ENCODE measurements at places on chromosomes 16 and 17. TPM values are rescaled to one million over a fixed set of nuclear protein-coding genes. Genes with fewer than 3 reads are reported as not detected.

The IL34 gene
- 16.9 TPM for polyA plus RNA-seq

The PTX4 gene
- polyA plus RNA-seq = 0.19 TPM

The CD300LF gene
- polyA plus RNA-seq = 2.2 TPM

The EPX gene
- polyA plus RNA-seq = 0.24 TPM

The HOXB4 gene
- 5.9 TPM for polyA plus RNA-seq

DNA sequence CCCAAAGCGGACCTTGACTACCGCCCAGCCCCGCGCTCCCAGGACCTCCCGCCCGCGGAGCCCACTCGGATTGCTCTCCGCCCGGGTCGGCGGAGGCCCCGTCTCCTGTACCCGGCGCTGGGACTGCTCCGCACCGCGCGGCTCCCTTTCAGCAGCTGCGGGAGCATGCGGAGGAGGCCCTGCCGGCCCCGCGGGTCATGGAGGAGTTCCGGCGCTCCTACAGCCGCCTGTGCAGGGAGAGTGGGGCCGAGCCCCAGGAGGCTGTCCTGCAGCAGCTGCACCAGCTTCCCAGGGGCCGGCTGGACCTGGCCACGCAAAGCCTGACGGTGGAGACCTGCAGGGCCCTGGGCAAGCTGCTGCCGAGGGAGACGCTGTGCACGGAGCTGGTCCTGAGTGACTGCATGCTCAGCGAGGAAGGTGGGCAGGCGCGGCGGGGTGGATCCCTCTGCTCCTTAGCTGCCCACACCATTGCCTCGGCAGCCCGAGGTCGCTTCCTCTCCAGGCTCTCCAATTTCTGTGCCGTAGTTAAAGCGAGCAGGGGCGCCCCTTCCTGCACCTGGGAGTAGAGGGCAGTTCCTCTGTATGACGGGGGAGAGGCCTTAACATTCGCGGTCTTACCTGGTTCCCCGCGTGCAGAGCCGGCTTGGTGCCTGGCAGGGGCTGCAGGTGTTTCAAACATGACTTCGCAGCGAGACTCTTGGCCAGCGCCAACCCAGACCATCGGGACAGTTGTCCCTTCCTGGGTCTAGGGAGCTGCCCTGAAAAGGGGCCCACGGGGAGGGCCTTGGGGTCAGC is 539 bp downstream of the LRRC45 start:
- no peak for DNase-seq

DNA sequence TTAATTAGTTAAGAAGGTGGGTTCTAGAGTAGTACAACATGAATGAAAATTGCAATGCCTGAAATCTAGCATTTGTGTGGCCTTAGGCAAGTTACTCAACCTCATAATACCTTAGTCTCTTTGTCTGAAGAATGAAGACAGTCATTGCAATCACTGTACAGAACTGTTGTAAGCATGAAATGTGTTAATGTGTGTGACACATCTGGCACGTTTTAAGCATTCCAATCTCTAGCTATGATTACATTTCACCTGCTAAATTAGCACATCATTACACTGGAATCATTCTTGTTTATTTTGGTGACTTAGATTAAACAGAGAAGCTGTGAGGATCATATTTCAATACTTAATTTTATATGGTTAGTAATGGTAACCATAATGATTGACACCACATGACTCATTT is 629.7 kb upstream of the KIF2B start:
- no peak for DNase-seq

The KRTAP9-2 gene
- not detected for polyA plus RNA-seq

DNA sequence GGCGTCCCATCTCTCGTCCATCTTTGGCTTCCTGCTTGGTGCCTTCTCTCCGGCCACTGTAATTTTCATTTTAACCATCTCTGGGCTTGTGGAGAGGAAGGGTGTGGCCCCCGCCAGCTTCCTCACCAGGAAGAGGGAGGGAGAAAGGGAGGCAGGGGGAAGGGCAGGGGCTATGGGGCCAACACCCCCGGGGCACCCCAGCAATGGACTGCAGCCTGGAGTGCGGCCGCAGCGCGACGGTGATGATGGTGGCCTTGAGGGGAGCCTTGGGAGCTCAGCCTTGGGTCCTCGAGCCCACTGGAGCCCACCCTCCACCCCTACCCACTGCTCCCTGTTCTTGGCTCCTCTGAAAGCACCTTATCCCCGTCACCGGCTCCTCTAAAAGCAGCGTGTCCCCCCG is 9.5 kb downstream of the METRNL start:
- DNase-seq = no peak

DNA sequence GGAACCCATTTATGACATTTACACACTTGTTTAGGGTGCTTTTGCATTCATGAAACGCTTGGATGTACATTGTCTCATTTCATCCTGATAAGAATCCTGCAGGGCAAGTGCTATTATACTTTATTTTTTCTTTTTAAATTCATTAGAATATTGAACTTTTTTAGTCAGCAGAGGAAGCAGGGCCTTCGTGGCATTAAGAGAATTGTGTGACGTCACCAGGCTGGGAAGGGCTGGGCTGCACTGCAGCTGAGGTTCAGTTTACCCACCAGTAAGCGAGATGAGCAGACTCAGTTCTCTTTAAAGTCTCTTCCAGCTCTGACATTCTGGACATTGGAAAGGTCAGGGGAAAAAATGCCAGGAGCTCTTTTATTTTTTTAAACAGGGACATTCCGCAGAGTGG is 159.0 kb downstream of the MRM1 start:
- DNase-seq = no peak

GRCh38 chr17:82267575-82268379 is 5.7 kb downstream of the CSNK1D start:
- peak; percentile 95 for DNase-seq

DNA sequence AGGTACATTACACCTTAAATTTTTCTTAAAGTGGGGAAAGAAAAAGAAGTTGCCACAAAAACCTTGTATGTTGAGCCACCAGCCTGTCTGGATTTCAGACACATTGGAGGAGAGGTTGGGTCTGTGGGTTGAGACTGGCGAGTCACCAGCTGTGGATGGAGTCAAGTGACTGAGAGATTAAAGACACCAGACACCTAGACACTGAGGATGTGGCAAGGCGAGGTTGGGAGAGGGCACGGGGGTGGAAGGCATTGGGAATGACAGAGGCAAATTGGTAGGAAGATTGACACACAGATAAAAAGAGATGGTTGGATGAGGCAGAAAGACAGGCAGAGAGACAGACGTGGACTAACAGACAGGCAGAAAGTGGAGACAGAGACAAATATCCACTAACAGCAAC is 49.6 kb downstream of the KCNJ12 start:
- DNase-seq = no peak

DNA sequence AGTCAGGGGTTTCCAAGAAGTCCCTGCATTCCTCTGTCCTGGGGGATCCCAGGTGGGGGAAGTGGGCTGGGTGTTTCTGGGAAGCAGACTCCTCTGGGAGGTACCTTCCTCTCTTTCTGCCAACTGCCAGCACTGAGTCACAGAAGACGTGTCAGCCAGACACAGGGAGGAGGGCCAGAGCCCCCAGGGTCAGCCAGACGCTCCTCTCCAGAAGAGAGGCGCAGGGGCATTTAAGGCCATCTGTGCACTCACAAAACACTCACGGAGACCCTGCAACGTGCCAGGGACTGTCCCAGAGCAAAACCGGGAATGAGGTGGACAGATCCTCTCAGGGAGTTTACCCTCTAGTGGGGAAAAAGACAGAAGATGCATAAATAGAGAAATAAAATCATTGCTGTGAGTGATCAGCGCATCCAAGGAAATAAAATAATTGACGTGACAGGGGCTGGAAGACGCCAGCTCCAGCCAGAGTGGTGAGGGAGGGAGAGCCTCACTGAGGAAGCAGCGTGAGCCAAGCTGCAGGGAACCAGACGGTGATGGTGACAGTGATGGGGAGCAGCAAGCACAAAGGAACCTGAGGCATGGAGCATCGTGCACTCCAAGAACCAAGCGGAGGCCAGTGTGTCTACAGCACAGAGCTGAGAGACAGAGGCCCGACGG is 105.4 kb downstream of the ZNF423 start:
- DNase-seq = no peak

The DNAH3 gene
- 0.16 TPM for polyA plus RNA-seq

DNA sequence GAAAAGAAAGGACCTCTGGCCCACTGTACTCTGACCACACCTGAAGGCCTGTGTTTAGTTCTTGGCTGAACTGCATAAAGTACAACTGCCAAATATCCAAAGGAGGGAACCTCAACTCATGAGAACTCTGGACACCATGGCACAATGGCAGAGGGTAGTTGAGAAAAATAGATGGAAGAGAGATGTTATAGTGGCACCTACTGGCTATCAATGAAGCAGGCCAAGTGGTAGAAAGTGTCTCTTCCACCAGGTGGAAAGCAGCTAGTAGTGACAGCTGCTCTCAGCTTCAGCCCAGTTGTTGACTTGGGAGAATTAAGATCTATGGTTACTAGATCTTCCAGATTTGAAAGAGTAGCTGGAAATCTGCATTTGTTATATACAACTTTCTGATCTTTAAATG is 3.2 kb downstream of the MED31 start:
- no peak for DNase-seq

- no peak for DNase-seq
Observed at GRCh38 chr17:58096892-58097291, 13.7 kb downstream of the DYNLL2 start.

GRCh38 chr17:75319904-75320691 is 30.9 kb upstream of the SLC25A19 start:
- no peak for DNase-seq

DNA sequence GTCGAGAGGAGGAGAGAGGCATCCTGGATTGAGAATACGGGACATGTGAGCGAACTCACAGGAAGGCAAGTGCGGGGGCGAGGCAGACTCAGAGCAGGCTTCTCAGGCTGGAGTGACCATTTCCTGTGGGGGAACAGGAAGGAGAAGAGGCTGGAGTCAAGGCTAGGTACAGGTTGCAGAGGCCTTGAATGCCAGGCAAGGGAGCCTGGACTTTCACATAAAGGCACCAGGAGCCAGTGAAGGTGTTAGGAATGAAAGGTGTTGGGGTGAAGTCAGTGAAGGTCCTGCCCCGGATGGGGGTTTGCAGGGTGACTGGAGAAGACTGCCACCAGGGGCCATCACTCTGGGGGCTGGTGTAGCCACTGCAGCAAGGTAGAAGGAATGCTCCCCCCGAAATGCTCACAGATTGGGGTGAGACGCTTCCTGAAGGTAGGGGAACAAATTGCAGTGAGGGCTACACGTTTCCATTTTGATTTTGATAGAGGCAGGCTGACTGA is 5.3 kb upstream of the GPRC5C start:
- peak; percentile 28 for DNase-seq

DNA sequence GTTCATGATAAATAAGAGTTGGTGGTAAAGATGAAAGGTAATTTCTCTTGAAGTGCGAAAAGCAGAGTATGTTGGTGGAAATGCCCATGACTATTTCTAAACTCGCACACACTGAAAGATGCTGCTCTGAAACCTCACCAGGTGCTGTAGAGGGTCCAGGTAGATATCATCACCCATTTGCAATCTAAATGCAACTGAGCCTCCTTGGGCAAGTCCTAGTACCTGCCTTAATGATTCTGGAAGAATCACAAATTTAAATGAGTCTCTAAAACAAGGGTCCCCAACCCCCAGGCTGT is 5.9 kb upstream of the MMD start:
- DNase-seq = no peak

DNA sequence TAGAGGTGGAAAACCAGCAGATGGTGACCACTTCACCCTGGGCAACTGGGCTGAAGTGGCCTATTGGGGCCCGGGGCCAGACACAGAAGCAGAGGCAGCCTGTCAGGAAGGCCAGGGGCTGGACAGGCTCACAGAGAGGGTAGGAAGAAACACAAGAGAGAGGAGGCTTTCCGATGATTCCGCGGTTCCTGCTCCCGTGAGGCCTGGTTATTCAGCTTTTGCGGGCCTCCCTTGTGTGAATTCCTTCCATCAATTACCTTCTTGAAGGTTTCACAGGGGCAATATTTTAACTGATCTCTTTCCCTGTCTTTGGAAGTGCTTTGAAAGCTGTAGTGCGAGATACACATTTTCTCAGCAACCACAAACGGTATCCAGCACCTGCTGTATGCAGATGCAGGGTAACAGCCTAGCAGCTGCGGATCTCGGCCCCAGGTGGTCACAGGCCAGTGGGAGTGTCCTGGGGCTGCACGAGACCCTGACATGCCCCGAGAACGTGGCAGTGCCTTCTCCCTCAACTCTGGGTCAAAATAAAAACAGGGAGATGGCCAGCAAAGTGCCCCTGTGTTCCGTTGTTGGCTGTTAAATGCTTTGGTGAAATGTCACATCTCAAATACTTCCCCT is 11.6 kb upstream of the CMIP start:
- no peak for DNase-seq

The SLC38A8 gene
- 0.12 TPM for polyA plus RNA-seq

The TUBB3 gene
- polyA plus RNA-seq = 60.9 TPM

GRCh38 chr17:5854871-5855554 is 215.2 kb upstream of the WSCD1 start:
- DNase-seq = no peak

DNA sequence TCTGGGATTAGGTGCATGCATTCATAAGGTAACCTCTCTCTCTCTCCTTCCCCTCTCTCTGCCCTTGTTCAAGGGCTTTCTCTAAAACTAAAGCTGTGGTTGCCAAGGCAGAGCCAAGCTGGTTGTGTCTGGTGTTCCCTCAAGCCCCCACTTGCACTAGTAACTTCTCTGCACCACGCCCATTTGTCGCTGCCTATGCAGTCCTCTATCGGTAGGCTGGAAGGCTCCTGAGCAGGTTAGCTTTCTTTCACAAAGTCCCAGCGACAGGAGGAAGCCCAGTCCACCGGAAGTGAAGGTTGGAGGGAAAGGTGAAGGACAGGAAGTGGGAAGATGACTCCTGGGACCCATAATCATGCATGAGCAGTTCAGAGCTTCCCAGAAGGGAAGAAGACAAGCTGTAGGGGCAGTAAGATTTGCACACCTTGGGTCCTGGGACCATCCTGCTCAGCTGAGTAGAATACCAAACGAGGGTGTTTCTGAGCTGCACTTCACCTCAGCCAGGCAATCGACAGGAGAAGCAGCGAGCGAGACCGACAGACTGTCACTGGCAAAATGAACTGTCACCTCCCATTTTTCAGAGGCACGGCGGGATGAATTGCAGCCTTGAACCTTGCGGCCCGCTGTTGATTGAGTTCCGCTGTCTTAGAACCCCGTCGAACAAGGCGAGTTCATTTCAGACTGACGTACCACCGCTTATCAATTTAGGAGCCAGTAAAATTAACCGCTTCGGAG is 14.7 kb upstream of the SKAP1 start:
- no peak for DNase-seq

- DNase-seq = no peak
Observed at GRCh38 chr16:50500171-50500874, 47.9 kb upstream of the NKD1 start.

GRCh38 chr16:12584488-12585233 is 219.0 kb downstream of the CPPED1 start:
- no peak for DNase-seq

The NPIPB6 gene
- polyA plus RNA-seq = 1.8 TPM

GRCh38 chr17:378068-378467 is 25.5 kb upstream of the RPH3AL start:
- no peak for DNase-seq

The ABCC12 gene
- not detected for polyA plus RNA-seq

The KRTAP4-1 gene
- polyA plus RNA-seq = not detected

DNA sequence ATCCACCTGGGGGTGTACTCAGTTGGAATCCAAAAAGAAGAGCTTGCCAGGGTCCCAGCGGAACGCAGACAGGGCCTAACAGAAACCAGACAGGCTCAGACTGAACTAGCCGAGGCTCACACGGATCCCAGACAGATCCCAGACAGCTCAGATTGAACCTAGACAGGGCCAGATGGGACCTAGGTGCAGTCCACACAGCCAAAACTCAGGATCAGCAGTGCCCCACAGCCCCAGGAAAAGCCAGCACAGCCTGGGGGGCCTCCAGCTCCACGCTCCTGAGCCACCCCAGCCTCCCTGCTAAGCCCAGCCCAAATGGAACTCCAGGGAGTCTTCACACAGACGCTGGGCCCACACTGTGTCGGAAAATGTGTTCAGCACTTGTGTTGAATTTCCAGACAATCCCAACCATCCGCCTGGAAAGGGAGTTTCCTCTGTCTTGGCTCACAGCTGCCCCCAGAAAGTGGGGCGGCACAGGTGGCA is 7.5 kb downstream of the STX1B start:
- no peak for DNase-seq

Measured in large intestine (tissue), 12 donors.